Nephron progenitor cell (in vitro differentiated cells): ENCODE measurements at places on chromosomes 6 and 20.

- peak; percentile 64 for DNase-seq
These were observed 16.6 kb downstream of the SLC22A1 start for GRCh38 chr6:160137989-160138835.

- no peak for DNase-seq
These were observed 143.2 kb downstream of the MBOAT1 start for GRCh38 chr6:20069021-20069522.

DNA sequence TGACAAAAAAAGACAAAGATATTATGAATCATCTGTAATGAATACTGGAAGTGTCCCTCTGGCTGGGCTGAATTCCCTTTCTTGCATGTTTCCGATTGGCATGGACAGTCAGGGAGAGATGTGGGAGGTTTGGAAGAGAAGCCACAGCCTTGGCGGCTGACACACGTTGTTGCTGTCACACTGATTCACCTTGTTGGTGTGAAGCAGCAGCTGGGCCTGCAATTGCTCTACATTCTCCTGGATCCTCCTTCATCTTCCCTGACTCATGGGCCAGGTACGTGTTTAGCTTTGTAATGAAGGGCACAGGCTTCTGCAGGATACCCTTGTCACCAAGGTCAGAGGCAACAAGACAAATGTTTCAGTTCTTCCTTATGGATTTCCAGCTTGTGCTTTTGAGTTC lies 13.4 kb upstream of the SMIM8 start:
- DNase-seq = no peak

DNA sequence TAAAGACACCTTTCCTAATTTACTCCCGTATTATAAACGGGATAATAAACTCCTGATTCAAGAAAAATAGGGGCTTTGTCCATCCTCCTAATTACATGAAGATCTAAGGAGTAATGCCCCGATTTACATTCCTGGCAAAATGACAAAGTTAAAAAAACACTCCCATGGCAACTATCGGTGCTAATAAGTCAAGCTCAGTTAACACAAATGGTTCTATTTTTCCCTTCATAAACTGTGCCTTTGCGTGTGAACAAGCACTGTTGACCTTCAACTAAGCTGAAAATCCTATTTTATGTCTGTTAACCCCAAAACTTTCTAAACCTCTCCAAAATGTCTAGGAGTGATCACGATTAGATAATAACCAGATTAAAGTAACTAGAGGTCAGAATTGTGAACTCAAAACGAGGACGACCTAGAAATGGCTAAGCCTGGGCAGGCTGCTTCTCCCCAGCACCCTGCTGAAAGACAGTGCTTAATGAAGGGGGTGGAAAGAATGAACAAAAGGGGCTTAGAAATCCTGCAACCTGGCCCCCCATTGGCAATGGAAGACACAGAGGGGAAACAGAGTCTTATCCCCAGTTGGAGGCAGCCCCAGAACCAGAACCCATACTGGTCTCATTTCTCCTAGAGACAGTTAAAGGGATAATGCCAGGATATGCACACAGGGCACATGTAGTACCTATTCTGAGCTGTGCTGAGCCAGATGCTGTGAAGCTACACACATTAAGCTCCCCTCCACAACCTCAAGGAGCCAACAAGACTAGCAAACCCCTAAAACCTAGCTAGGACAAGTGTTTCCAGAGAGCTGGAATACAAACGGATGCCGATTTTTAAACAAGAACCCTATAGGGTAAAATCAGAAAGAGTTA lies 23.0 kb downstream of the SLC23A2 start:
- no peak for DNase-seq

GRCh38 chr6:107956586-107957307 lies 1.3 kb downstream of the SEC63 start:
- DNase-seq = no peak

DNA sequence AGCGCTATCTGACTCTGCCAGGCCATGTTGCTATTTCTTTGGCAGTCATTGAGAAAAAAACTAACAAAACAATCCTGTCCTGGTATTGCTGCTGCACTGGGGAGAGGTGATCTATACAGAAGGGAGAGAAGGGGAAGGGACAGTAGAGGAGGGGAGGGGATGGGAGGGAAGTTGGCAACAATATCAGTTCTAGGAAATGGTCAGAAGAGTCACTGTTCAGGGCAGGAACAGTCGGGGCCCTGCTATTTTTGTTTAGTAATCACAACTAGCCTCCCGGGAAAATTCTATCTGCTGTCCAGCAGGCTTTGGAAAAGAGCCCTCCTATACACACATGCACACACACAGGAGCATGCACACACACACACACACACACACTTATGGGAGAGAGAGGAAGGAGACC lies 142.3 kb upstream of the CARMIL1 start:
- DNase-seq = no peak

DNA sequence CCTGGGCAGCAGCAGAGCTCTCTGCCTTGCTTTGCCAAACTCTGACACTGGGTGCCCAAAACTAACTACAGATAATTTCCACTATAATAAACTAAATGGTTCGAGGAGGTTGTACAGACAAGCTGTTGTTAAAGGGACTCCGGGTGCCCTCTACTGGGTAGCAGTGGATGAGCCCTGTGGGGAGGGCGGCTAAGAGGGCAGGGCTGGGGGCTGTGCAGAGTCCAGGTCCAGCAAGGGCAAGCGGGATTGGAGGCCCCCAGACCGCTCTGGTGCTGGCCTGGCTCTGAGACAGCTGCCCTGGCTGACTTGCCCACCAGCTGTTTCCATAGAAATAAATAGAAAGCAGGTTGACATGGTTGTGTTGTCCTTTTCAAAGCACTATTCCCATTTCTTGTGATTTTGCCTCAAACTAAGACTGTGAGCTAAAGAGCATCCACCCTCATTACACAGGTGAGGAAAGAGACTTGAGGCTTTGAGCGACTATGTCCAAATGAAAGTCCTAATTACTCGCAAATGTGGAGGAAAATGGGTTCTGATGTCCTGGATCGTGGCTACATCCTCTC lies 167.6 kb upstream of the CST7 start:
- DNase-seq = peak; percentile 23

DNA sequence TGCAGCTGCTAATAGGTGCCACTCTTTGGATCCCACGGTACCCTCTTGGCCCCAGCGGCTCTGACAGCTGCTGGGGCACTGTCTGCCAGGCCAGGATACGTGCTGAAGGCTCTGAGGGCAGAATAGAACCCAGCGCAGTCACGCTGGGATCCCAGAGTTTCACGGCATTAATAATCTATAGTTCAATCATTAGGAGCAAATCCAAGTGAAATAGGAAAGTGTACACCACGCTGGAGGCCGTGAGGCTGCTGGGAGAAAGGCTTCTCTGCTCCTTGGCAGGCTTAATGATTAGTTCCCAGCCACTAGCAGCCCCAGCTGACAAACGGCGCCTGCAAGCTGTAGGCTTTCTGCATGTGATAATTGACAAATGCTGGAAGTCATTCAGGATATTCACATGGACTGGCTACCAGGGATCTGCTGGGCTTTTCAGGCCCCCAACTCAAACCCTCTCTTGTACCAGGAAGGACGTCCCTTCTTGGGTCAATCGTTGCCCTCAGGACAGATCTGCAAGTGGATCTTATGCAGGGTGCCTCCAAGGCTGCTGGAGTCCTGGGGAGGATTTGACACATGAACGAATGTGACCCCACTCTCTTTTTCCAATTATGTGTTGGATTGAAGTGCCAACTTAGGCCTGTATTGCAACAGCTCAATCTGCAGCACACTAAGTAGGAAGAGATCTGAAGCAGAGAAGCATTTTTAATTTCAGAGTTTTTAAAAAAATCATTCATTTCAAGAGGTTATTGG lies 50.1 kb upstream of the INSM1 start:
- no peak for DNase-seq

- no peak for DNase-seq
These were observed 58.8 kb upstream of the SLCO4A1 start for GRCh38 chr20:62583424-62583920.

DNA sequence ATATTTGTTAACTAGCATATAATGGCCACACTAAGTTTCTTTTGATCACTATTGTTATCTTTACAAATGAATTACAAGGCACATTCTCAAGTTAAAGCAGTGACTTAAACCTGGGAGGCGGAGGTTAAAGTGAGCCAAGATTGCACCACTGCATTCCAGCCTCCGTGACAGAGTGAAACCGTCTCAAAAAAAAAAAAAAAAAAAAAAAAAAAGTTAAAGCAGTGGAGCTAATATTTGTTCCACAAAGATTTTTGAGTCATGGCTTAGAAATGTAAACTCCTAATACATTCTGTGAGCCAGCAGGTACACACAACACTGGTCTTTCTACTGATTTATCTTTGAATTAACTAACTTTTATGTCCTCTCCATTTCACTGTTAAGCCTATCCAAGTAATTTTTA lies 221.7 kb upstream of the HTR1E start:
- no peak for DNase-seq

DNA sequence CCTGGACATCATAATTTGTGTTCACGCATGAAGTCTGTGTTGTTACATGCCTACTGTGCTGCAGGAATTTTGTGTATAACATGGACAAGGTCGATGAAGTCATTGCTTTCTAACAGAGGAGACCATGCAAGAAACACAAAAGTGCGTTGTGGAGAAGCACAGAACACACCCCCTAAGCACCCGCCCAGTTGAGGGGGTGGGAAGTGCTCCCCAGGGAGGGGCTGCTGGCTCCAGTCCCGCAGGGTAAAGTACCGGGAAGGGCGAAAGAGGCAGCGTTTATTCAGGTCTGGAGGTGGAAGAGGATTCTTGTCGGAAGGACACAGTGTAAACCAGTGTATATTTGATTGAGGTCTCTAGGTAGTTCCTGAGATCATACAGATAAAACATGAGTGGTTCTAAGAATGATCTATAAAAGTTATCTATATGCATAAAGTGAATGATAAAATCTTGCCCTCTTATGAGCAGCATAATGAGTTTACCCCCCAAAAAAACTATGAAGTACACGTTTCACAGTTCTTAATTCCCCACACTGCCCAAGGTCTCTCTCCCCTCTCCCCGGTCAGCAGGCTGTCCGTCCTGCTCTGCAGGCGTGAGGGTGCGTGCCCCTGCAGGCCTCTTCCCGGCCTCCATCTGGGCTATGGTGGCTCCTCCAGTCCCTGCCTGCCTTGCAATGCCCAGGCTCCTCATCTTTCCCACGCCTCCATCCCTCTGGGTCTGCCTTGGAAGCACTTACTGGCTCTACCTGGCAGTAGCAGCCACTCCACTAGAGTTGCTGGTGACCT lies 159.7 kb downstream of the THBS2 start:
- no peak for DNase-seq
